ENCODE measurements at places on chromosomes 16 and 17. TPM values are rescaled to one million over a fixed set of nuclear protein-coding genes. Genes with fewer than 3 reads are reported as not detected.
A peak's percentile ranks its signal among the peaks of the same experiment; 100 is the strongest.

The FMNL1 gene
- 285 TPM for total RNA-seq

The APOBR gene
- 5.5 TPM for total RNA-seq

The CSHL1 gene
- not detected for total RNA-seq

The NOG gene
- total RNA-seq = 25.8 TPM

DNA sequence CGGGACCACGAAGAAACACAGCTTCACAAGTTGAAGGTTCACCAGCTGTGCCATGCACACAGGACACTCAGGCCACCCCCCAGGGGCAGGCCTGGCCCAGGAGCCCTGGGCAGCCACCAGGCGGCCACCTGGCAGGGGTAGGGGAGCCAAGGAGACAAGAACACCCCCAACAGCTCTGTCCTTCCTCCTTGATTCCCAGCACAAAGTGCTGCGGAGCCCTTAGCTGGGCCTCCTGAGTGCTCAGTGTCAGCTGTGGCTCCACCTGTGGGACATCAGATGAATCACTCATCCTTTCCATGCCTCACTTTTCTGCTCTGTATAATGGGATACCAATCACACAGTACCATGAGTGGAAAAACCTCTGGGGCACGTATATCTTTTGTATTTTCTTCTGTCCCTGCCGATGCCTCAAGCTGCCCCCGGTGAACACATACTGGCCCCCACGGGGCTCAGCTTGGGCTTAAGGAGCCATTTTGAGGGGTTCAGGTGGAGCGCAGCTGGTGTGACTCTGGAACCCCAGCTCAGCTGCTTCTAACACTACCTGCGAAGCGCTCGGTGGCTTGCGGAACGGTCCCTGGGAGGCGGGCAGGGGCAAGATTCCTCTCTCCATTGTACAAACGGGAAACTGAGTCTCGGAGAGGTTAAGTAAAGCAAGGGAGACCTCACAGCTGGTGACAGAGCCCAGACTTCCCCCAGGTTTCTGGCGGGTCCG, 12.0 kb downstream of the GALK1 start:
- H3K4me1 ChIP-seq = peaks cover 19% of the 10 kb centered on the region
- H3K27ac ChIP-seq = no peak overlapping the region
- no peak for DNase-seq
- no peaks in the 10 kb centered on the region for H3K36me3 ChIP-seq

- no peak overlapping the region for H3K27ac ChIP-seq
- H3K27me3 ChIP-seq = peaks cover 12% of the 10 kb centered on the region
- H3K4me1 ChIP-seq = peaks cover 5% of the 10 kb centered on the region
- H3K36me3 ChIP-seq = no peaks in the 10 kb centered on the region
Measured at GRCh38 chr16:85466304-85466700, 146.8 kb upstream of the GSE1 start.

DNA sequence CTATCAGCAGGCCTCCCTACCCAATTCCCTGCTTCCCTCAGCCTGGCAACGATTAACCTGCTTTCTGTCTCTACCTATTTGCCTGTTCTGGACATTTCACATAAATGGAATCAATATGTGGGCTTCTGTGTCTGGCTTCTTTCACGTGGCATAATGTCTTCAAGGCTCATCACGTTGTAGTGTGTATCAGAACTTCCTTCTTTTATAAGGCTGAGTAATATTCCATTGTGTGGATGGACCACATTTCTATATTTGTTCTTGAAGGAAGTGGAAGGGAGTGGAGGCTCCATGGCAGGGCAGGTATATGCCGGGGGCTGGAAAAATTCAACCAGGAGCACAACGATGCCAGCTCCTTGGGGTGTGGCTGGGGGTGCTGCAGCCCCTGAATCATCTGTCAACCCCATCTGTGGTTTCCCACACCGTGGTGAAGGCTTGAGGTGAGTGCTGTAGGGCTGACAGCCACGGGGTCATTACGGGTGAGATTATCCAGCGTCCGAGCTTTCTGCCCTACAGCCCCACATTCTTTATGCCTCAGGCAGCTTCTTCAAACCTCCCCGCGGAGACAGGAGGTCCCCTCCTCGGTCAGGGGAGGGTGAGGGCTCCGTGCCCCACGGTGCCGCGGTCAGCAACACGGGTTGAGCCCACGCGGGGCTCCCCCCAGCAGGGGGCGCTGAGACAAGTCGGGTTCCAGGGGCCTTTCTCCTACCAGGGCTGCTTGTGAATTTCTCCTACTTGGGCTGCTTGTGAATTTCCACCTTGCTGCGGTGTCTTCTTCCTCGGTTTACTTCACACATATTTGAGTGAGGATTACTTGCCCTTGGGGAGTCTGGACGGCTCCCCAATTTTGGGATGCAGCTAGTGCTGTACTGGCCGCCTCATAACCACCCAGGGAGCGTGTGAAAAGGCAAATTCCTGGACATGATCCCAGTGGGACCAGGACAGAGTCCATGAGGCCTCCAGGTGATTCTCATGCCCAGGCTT, 18.3 kb upstream of the WFIKKN2 start:
- H3K4me1 ChIP-seq = peaks cover 6% of the 10 kb centered on the region
- H3K27me3 ChIP-seq = peaks cover 12% of the 10 kb centered on the region
- H3K36me3 ChIP-seq = no peaks in the 10 kb centered on the region

GRCh38 chr17:29645515-29646051, 22.9 kb upstream of the CORO6 start:
- H3K27ac ChIP-seq = peak overlapping the region; percentile 31
- no peak overlapping the region for H3K4me3 ChIP-seq
- peaks cover 27% of the 10 kb centered on the region for H3K4me1 ChIP-seq
- peaks cover 28% of the 10 kb centered on the region for H3K36me3 ChIP-seq
- H3K27me3 ChIP-seq = no peaks in the 10 kb centered on the region
- DNase-seq = peak; percentile 46

All from activated CD8-positive, alpha-beta T cell treated with anti-CD3 and anti-CD28 coated beads for 36 hours (primary cell).